ENCODE measurements at places on chromosomes 11 and 22.

GRCh38 chr11:123429913-123430720, at the start of gene GRAMD1B:
Gene GRAMD1B (plus strand): TSS chr11:123430269. CDS start chr11:123430793, 524 bp downstream.
- DNase-seq = no peak

DNA sequence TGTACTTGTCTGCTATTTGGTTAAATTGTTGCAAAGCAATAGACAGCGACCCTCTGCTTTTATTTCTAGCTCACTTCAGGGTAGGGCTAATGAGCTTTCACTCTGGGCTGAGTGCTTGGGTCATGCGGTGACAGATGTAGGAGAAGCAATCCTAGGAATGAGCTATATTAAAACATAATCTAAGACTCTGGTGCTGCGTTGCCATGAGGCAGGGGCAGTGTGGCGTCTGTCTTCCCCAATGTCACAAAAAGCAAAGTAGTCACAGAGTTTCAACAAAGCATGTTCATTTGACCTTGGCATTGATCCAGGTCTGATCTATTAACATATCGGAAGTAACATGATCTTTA, 55.5 kb upstream of the GRAMD1B start:
- no peak for DNase-seq

DNA sequence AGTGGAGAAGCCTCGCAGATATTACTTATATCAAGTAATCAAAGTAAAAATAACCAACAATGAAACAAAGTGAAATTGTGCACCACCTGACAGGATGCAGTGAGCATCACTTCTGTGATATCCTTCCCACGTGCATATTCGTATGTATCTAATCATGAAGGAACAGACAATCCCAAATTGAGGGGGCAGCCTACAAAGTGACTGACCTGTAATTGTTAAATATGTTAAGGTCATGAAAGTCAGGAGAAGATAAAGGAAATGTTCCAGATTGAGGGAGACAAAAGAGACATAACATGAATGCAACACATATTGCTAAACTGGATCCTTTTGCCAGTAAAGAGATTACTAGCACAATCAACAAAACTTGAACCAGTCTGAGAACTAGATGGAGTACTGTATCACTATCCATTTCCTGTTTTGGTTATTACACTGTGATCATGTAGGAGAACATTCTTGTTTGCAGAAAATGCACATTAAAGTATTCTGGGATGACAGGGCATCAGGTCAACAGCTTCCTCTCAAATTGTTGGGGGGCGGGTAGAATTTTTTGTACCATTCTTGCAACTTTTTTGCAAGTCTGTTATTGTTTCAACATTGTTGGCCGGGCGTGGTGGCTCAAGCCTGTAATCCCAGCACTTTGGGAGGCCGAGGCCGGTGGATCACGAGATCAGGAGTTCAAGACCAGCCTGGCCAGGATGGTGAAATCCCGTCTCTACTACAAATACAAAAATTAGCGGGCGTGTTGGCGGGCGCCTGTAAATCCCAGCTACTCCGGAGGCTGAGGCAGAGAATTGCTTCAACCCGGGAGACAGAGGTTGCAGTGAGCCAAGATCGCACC, 2.0 kb downstream of the SBF2 start:
- DNase-seq = no peak

GRCh38 chr11:72812604-72812966, 1.6 kb upstream of the ATG16L2 start:
- DNase-seq = no peak
